ENCODE measurements at places on chromosomes 5 and 9.

DNA sequence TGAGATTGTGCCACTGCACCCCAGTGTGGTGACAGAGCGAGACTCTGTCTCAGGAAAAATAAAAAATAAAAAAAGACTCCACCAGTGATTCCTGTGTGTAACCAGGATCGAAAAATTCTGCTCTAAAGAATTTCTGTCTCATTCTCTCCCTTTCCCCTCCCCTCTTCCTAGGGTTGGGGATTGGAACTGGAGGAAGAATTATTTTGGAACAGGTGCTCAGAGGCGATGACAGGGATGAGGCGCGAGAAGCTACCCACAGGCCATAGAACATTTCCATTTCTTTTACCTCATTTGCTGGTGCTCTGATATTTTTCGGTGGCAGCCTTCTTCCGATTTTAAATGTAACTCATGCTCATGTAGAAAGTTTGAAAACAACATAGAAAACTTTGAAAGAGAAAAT lies 80.1 kb downstream of the DAPK1 start:
- no peak for DNase-seq

DNA sequence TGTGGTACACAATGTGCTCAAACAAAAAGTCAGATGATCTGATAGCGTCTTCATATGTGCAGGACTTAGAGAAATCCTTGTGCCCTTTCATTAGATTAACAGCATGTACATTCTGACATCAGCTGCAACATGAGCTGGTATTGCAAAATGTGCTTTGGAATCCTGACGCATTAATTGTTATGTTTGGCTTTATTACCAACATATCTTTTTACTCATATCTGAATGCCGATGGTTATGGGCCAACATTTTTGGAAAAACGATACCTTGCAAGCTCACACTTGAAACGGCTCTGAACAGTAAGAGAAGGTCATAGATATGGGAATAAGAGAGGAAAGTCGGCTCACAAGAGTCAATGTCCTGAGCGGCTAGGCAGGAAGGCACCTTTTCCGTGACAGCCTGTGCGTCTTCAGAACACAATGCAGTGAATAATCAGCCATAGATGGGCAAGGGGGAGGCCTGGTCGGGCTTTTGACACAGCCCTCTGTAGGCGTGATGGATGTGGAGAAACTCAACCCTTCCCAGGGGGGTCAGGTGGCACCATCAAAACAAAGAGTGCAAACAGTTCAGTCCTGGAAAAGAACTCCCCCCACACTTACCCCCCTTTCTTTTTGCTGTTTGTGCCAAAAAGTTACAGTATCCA lies 36.4 kb upstream of the GAS1 start:
- DNase-seq, result no peak

- no peak for DNase-seq
Measured at GRCh38 chr5:16539169-16539666, 73.6 kb upstream of the ZNF622 start.

DNA sequence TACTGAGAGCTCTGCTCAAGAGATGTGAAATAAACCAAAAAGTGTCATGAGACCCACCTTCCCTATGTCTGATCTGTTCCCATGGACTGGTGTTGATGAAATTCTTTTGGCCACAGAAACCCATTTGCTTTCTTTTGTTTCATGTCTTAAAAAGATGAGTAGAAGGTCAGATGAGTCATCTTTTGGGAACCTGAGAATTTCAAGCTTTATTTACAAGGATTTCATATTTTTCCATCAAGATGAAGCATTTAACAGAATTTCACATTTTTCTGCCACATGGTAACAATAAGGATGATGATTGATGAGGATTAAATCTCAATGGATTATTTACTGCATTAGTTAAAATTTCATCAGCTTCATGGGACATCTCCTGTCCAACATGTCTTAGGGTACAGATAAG lies 337.8 kb downstream of the DEPDC1B start:
- DNase-seq, result no peak

DNA sequence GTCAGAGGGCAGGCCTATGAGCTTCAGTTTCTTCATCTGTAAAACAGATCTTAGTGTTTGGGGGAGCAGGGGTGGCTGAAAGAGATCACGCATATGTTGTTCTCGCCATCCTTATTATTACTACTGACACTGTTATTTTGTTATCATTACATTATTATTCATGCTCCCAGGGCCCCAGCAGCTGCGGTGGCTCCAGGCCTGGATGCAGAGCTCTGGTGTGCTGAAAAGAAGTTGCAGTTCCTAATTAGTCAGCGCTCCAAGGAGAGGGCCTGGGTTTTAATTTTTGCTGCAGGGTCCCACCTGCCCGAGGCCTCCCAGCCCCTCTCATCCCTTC lies 19.5 kb downstream of the CXXC5 start:
- DNase-seq, result no peak

DNA sequence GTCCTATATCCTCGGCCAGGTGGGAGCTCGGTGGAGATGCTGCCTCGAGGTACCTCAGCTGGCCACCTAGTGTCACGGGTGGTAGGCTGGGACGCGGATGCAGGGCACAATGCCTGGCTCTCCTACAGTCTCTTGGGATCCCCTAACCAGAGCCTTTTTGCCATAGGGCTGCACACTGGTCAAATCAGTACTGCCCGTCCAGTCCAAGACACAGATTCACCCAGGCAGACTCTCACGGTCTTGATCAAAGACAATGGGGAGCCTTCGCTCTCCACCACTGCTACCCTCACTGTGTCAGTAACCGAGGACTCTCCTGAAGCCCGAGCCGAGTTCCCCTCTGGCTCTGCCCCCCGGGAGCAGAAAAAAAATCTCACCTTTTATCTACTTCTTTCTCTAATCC lies 2.0 kb downstream of the PCDHGC3 start:
- no peak for DNase-seq

GRCh38 chr5:107500347-107500746 lies 170.4 kb downstream of the EFNA5 start:
- no peak for DNase-seq

GRCh38 chr5:17748201-17748600 lies 113.9 kb downstream of the TAF11L14 start:
- DNase-seq, result no peak

DNA sequence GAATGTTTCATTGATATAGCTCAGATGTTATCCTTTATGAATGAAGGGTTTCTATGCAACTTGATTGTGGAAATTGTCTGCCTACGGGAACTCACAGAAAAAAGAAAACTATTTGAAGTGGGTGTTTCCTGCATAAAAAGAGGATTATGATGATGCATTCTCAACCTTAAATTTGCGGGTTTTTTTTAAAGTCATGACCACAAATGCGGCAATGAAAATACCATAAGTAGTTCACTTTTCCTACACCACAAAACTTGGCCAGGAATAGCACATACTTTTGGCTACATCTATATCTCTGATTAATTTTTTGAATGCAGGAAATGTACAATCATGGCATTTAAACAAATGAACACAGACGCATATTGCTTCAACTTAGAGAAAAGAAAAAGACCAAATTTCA lies 754.7 kb downstream of the DTWD2 start:
- no peak for DNase-seq

GRCh38 chr5:6915574-6915973 lies 202.3 kb downstream of the TENT4A start:
- DNase-seq, result no peak

Measured in COR-L47 (cell line).